ENCODE measurements at places on chromosomes 11 and 22. TPM values are rescaled to one million over a fixed set of nuclear protein-coding genes. Genes with fewer than 3 reads are reported as not detected.

SYT12 gene
- not detected for total RNA-seq

UCP3 gene
- total RNA-seq: 3.5 TPM

KRTAP5-10 gene
- not detected for total RNA-seq

OR5P2 gene
- not detected for total RNA-seq

C11orf86 gene
- not detected for total RNA-seq

DEUP1 gene
- 0.76 TPM for total RNA-seq

SLC6A5 gene
- not detected for total RNA-seq

OR52I2 gene
- total RNA-seq: not detected

DNA sequence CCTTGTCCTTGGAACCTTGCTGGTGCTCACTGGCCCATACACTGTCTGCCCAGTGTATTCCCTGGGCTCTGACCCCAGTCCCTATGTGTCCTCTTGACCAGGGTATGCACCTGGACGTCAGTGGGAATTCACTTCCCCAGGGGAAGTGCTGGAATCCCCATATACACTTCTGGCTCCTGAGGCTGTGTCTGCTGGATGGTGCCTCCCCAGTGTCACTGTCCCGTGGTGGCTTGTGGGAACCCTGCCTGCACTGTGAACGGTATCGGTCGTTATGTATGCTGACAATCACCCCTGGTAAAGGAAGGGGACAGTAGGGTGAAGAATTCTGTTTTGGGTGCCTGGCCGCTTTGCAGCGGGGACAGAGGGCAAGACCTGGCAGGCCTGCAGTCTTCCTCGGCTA, 95.9 kb downstream of the RRM1 start:
- H3K27me3 ChIP-seq: no peaks in the 10 kb centered on the region
- DNase-seq: no peak
- peak overlapping the region; percentile 75 for H3K27ac ChIP-seq
- H3K36me3 ChIP-seq: no peaks in the 10 kb centered on the region
- no peak overlapping the region for H3K4me3 ChIP-seq

DNA sequence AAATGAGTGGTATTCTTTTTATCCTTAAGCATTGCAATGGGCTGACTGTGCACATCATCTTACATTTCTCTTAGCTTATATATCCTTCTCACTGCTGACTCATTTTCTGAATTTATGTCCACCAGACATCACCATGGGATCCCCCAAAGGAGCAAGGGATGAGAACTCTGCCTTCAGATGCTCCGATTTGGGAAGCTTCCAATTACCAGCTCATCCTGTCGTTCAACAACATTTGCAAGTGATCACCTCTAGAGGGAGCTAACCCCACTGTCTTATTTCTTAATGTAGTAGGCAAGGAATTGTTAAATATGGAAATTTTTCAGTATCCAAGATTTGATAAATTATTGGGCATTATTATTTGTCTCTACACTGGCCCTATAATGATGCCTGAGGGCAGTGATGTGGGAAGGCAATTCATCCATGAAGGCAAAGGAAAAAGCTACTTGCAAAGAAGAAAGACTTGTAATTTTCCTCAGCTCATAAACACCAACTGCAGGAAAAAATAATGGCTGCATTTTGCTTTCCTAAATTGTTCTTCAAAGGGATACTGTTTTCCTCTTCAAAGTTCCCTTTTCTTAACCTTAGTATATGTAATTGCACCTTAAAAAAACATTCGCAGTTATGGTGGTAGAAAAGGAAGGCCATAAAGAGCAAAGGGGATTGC, 102.4 kb upstream of the FSHB start:
- no peaks in the 10 kb centered on the region for H3K27me3 ChIP-seq
- no peak overlapping the region for H3K4me3 ChIP-seq
- no peaks in the 10 kb centered on the region for H3K4me1 ChIP-seq
- no peaks in the 10 kb centered on the region for H3K36me3 ChIP-seq
- H3K27ac ChIP-seq: no peak overlapping the region

GRCh38 chr22:45599836-45600577, 71.6 kb upstream of the ATXN10 start:
- H3K4me3 ChIP-seq: no peak overlapping the region
- no peak for DNase-seq
- peaks cover 3% of the 10 kb centered on the region for H3K27me3 ChIP-seq
- H3K27ac ChIP-seq: no peak overlapping the region
- H3K4me1 ChIP-seq: no peaks in the 10 kb centered on the region

DNA sequence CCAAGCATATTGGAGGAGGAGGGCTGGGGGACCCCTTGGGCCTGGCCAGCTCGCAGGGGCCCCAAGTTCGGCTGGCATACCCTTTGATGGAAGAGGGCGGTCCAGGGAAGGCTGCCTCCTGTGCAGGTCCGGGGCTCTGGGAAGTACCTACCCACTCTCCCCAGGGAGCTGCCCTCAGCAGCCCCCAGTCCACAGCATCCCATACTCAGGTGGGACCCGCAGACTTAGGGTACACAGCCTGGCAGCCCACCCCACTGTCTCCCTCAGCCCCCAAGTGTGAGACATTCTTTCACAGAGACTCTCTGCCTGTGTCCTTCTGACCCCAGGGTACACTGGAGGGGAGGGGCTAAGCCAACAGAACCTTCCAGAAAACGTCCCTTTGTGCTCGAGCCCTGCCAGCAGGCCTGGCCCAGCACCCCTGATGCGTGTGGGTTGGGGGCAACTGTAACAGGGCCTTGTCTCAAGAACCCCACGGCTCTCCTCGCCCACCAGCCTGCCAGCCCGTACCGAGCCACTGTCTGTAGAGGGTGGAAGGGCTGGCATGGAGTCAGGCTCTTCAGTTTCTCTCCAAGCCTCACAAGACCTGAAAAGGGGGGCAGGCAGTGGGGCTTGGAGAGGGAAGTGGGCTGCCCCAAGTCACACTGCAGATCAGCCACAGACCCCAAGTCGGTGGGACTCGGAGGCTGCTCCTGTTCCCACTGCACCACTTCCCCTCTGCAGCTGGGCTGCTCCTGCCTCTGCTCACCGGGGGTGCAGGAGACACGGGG, 7.0 kb upstream of the TNFRSF13C start:
- no peaks in the 10 kb centered on the region for H3K36me3 ChIP-seq
- no peaks in the 10 kb centered on the region for H3K27me3 ChIP-seq
- no peak for DNase-seq
- peaks cover 17% of the 10 kb centered on the region for H3K4me1 ChIP-seq
- H3K27ac ChIP-seq: no peak overlapping the region

DNA sequence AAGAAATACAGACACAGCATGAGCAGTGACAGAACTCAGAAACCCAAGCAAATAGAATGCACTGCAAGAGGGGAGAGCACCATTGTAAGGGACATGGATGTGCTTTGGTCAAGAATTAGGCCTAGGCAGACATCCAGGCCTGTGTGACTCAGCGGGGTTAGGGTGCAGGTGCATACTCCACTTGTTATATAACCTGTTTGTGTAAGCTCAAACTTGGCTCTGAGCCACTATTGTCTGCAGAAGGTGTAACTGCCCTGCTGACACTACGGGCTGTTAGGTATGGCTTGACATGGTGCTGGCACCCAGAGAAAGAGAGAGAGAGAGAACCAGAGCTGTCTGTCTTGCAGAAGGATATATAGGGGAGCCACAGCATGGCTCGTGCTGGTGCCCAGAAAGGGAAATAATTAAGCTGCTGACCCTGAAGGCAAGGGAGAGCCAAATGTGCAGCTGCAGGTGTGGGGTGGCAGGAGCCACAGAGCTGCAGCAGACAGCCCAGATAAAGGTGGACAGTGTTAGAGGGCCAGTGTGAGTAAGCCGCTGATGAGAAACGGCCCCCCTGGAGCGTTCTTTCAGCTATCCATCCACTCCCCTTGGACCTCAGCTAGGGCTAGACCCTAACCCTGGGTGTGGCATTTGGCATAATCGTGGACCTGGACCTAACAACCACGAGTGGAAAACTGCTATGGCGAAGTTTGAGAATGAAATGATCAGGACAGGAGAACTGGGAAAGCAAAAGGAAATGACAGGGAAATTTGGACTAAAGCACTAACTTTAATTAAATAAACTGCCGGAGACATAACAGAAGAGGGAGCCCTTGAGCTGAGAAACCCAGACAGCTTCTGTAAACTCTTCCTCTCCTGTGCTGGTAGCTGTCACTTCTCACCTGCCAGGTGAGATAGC, 253.0 kb upstream of the CCDC179 start:
- H3K36me3 ChIP-seq: no peaks in the 10 kb centered on the region
- H3K27ac ChIP-seq: no peak overlapping the region
- no peaks in the 10 kb centered on the region for H3K27me3 ChIP-seq
- no peaks in the 10 kb centered on the region for H3K4me1 ChIP-seq
- H3K4me3 ChIP-seq: no peak overlapping the region

DNA sequence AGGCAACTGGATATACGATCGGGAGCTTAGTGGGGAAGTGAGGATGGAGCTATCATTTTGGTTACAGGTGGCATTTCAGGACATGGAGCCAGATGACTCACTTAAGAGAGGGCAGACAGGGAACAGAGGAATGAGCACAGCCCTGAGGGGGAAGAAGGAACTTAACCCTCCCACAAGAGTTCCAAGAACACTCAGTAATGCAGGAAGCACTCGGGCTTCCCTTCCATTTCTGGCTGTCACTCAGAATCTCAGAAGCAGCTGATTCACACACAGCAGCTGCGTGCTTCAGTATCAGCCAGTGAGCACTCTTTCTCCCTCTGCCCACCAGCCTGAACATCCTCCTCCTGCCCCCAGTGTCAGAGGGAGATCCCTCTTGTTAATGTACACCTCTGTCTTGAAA, 34.8 kb downstream of the EFCAB6 start:
- H3K4me3 ChIP-seq: no peak overlapping the region
- no peaks in the 10 kb centered on the region for H3K36me3 ChIP-seq
- no peaks in the 10 kb centered on the region for H3K27me3 ChIP-seq
- no peak overlapping the region for H3K27ac ChIP-seq

GRCh38 chr11:113112307-113112706, 151.1 kb downstream of the NCAM1 start:
- H3K36me3 ChIP-seq: no peaks in the 10 kb centered on the region
- H3K4me1 ChIP-seq: peaks cover 18% of the 10 kb centered on the region
- no peak for DNase-seq
- no peaks in the 10 kb centered on the region for H3K27me3 ChIP-seq
- H3K27ac ChIP-seq: no peak overlapping the region
- H3K4me3 ChIP-seq: no peak overlapping the region

DNA sequence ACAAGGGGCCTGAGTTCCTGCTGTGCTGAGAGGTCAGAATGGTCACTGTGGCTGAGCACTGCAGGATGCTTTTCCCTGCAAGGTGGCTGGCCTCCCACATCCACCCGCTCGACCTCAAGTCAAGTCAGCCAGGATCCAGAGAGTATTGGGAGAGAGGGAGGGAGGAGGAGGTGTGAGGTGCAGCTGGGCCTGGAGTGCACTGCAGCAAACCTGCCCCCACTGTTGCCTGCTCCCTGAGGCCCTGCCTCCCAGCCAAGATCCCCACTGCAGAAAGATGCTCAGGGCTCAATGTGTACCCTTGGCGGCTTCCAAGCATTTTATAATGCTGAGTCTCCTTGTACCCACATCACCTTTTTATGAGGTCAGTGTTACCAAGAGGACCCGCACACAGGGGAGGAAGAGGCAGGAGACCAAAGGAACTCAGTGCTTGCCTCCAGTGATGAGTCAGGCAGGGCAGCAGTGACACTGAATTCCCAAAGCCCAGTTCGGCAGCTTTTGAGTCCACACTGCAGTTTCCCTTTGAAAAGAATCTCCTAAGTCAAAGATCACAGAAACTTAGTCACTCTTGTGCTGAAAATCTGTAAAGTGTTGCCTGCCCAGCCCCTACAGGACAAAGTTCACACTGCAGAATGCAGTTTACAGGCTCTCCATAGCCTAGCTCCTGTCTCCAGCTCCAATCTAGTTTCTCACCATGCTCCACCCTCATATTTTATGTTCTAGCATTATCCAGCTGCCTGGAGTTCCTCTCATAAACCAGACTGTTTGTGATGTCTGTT, 3.1 kb downstream of the ENDOD1 start:
- H3K27ac ChIP-seq: no peak overlapping the region
- no peak overlapping the region for H3K4me3 ChIP-seq
- no peaks in the 10 kb centered on the region for H3K27me3 ChIP-seq
- DNase-seq: no peak

GRCh38 chr11:74849525-74850391, 99.1 kb downstream of the XRRA1 start:
- H3K27me3 ChIP-seq: no peaks in the 10 kb centered on the region
- no peaks in the 10 kb centered on the region for H3K36me3 ChIP-seq
- no peaks in the 10 kb centered on the region for H3K4me1 ChIP-seq
- DNase-seq: no peak

DNA sequence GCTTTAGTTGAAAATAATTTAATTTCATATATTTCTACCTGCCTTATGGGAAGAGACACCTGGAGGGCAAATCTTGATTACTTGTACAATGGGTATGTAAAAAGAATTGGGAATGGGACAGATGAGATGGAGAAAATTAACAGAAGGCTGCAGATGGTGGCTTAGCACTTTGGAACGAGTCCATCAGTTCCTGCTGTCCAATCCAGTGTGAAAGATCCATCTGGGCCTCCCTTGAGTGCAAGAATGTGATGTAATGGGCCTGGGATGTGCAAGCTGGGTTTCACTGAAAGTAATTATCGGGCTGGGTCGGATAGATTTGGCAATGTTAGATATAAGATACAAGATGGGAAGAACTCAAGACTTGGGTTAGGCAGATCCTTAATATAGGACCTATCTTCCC, 42.0 kb downstream of the CECR2 start:
- H3K27me3 ChIP-seq: no peaks in the 10 kb centered on the region
- H3K36me3 ChIP-seq: no peaks in the 10 kb centered on the region
- no peak overlapping the region for H3K27ac ChIP-seq
- H3K4me1 ChIP-seq: peaks cover 35% of the 10 kb centered on the region
- DNase-seq: no peak

- no peaks in the 10 kb centered on the region for H3K4me1 ChIP-seq
- no peak overlapping the region for H3K4me3 ChIP-seq
- H3K27me3 ChIP-seq: no peaks in the 10 kb centered on the region
- no peak for DNase-seq
- H3K36me3 ChIP-seq: no peaks in the 10 kb centered on the region
- H3K27ac ChIP-seq: no peak overlapping the region
Measured at GRCh38 chr11:46461461-46461927, 69.9 kb upstream of the CHRM4 start.
